Panc1 (cell line): ENCODE measurements at places on chromosomes 3 and 15.

GRCh38 chr3:56291953-56292352 lies 176.3 kb downstream of the ERC2 start:
- DNase-seq, result no peak

GRCh38 chr3:45311953-45312801 lies 76.2 kb upstream of the LARS2 start:
- DNase-seq, result no peak

- no peak for DNase-seq
These were observed 63.9 kb upstream of the RGMA start for GRCh38 chr15:93152951-93153350.

- no peak for DNase-seq
These were observed 7.5 kb downstream of the CCNL1 start for GRCh38 chr3:157152438-157152837.

GRCh38 chr3:188801393-188801792 lies 370.4 kb upstream of the TPRG1 start:
- no peak for DNase-seq
